ENCODE measurements at places on chromosomes 11 and 22. TPM values are rescaled to one million over a fixed set of nuclear protein-coding genes. Genes with fewer than 3 reads are reported as not detected.

GRCh38 chr11:21174781-21175180 is 505.4 kb downstream of the NELL1 start:
- DNase-seq = no peak

GRCh38 chr11:12086271-12087074 is 23.9 kb upstream of the MICAL2 start:
- peak; percentile 71 for DNase-seq

The RFPL3 gene
- not detected for total RNA-seq

The PHOX2A gene
- not detected for total RNA-seq
